ENCODE measurements at places on chromosomes 5 and 9.

GRCh38 chr9:27539479-27540441 lies 10.1 kb upstream of the MOB3B start:
- DNase-seq, result no peak

- no peak for DNase-seq
Measured at GRCh38 chr5:39198127-39198526, 21.2 kb downstream of the FYB1 start.

- DNase-seq, result no peak
Measured at GRCh38 chr5:25544652-25545249, 900.0 kb upstream of the CDH10 start.

DNA sequence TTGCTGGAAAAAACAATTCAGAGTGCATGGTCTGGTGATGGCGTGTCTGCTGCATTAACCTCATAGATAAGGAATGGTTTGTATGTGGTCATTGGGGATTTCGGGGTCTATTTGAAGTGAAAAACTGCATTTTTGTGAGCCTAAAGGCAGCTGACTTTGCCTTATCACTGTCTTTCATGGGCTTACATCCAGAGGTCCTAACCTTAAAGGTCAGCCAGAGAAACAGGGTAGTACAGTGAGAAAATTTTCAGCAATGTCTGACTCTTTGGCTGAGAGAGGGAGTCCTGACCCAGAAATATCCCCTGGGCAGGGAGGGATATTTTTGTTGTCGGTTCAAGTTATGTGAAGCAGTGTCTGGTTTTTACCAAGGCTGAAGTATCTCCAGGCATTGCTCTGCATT lies 5.7 kb downstream of the PCSK5 start:
- no peak for DNase-seq

DNA sequence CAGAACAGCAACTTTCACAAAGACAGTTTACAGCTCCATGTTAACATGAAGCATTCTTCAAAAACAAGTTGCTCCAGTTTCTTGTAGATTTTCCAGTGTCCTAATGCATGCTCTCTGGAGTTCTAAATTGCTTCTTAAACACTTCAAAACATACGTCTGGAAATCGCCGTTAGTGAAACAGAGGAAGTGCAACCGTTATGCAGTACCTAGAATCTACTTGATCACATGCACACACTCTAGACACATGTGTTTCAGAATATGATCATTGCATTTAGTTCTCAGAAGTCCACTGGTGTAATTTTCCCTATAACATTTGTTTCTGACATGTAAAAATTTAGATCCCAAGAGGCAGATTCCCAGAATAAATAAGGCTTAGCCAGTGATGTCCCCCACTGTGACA lies 41.1 kb upstream of the RUFY1 start:
- no peak for DNase-seq

Measured in GM04503 (cell line).